ENCODE measurements at places on chromosomes 16 and 17. TPM values are rescaled to one million over a fixed set of nuclear protein-coding genes. Genes with fewer than 3 reads are reported as not detected.

Gene CSNK2A2
- 37.9 TPM for total RNA-seq

Gene MEOX1
- total RNA-seq: not detected

Gene ABCA8
- total RNA-seq: 3.8 TPM

Gene KCTD19
- 0.31 TPM for total RNA-seq

Gene EVPLL
- not detected for total RNA-seq

Gene SLC12A3
- not detected for total RNA-seq

Measured in parietal lobe (tissue), 2 donors.